Chondrocyte (in vitro differentiated cells): ENCODE measurements at places on chromosomes 5 and 9. TPM values are rescaled to one million over a fixed set of nuclear protein-coding genes. Genes with fewer than 3 reads are reported as not detected.

- H3K4me3 ChIP-seq: no peak overlapping the region
- no peak for DNase-seq
- H3K27me3 ChIP-seq: no peaks in the 10 kb centered on the region
- H3K36me3 ChIP-seq: peaks cover 1% of the 10 kb centered on the region
These were observed 470.0 kb downstream of the EBF1 start for GRCh38 chr5:158629591-158630312.

- H3K27me3 ChIP-seq: no peaks in the 10 kb centered on the region
- no peaks in the 10 kb centered on the region for H3K36me3 ChIP-seq
- H3K27ac ChIP-seq: no peak overlapping the region
- DNase-seq: no peak
- no peak overlapping the region for H3K4me3 ChIP-seq
These were observed 145.0 kb upstream of the CDH10 start for GRCh38 chr5:24789611-24790351.

GRCh38 chr9:88464851-88465250 lies 70.1 kb upstream of the NXNL2 start:
- H3K4me1 ChIP-seq: peaks cover 39% of the 10 kb centered on the region
- no peak overlapping the region for H3K4me3 ChIP-seq
- no peak for DNase-seq
- no peaks in the 10 kb centered on the region for H3K27me3 ChIP-seq

DNA sequence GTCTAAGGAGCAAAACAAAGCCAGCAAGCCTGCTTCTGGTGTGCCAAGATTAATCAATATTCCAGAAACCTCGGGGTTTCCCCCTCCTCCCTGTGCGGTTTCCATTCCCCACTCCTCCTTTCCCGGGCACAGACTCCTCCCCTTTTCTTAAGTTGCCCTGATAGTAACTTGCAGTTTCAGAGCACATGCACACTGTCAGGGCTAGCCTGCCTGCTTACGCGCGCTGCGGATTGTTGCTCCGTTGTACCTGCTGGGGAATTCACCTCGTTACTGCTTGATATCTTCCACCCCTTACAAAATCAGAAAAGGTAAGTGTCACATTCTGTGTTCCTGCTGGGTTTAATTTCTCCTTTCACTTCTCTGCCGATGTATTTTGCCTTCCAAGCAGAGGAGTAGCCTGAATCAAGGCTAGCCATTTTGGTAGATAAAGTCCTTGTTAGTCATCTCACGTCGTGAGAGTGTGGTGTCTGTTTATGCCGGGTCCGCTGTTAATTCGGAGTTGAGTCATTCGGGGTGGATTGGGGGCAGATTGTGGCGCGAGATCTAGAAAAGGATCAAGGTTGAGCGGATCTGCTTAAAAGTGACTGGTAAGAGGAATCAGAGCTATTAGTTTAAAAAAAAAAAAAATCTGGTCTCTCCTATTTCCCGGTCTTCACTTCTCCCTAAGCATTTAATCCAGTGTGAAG lies at the start of gene SLC1A3:
SLC1A3 (plus strand) TSS at position 179 of the 686 bp plus-strand sequence. CDS start 1,818 bp downstream, outside the sequence.
- H3K4me3 ChIP-seq: peak within 1 kb of the TSS; percentile 80
- H3K36me3 ChIP-seq: no peaks in the 10 kb centered on the region
- peak within 1 kb of the TSS; percentile 78 for H3K27ac ChIP-seq
- H3K4me1 ChIP-seq: peaks cover 39% of the 10 kb centered on the region
- peaks cover 2% of the 10 kb centered on the region for H3K27me3 ChIP-seq

- DNase-seq: no peak
- H3K36me3 ChIP-seq: no peaks in the 10 kb centered on the region
- H3K27me3 ChIP-seq: no peaks in the 10 kb centered on the region
- H3K4me3 ChIP-seq: no peak overlapping the region
These were observed 602.1 kb downstream of the TAF11L14 start for GRCh38 chr5:18236386-18236785.

GRCh38 chr9:87337335-87338087 lies 160.2 kb upstream of the DAPK1 start:
- H3K27me3 ChIP-seq: no peaks in the 10 kb centered on the region
- H3K4me3 ChIP-seq: peak overlapping the region; percentile 75
- peak overlapping the region; percentile 74 for H3K27ac ChIP-seq

- H3K4me3 ChIP-seq: no peak overlapping the region
- no peaks in the 10 kb centered on the region for H3K36me3 ChIP-seq
- no peak for DNase-seq
- H3K27ac ChIP-seq: no peak overlapping the region
- peaks cover 24% of the 10 kb centered on the region for H3K4me1 ChIP-seq
These were observed 9.4 kb upstream of the C5orf58 start for GRCh38 chr5:170223360-170223759.

- no peak overlapping the region for H3K4me3 ChIP-seq
- no peaks in the 10 kb centered on the region for H3K27me3 ChIP-seq
- H3K4me1 ChIP-seq: peaks cover 21% of the 10 kb centered on the region
- no peak overlapping the region for H3K27ac ChIP-seq
- DNase-seq: no peak
- no peaks in the 10 kb centered on the region for H3K36me3 ChIP-seq
These were observed 91.1 kb downstream of the MYO10 start for GRCh38 chr5:16844952-16845351.

- H3K36me3 ChIP-seq: no peaks in the 10 kb centered on the region
- peaks cover 2% of the 10 kb centered on the region for H3K27me3 ChIP-seq
- no peak overlapping the region for H3K4me3 ChIP-seq
- H3K4me1 ChIP-seq: peaks cover 38% of the 10 kb centered on the region
These were observed 47.2 kb upstream of the ARL15 start for GRCh38 chr5:54357408-54358058.

- H3K4me1 ChIP-seq: peaks cover 10% of the 10 kb centered on the region
- H3K27ac ChIP-seq: no peak overlapping the region
- H3K27me3 ChIP-seq: no peaks in the 10 kb centered on the region
These were observed 100.4 kb upstream of the PAM start for GRCh38 chr5:102654559-102655349.

DNA sequence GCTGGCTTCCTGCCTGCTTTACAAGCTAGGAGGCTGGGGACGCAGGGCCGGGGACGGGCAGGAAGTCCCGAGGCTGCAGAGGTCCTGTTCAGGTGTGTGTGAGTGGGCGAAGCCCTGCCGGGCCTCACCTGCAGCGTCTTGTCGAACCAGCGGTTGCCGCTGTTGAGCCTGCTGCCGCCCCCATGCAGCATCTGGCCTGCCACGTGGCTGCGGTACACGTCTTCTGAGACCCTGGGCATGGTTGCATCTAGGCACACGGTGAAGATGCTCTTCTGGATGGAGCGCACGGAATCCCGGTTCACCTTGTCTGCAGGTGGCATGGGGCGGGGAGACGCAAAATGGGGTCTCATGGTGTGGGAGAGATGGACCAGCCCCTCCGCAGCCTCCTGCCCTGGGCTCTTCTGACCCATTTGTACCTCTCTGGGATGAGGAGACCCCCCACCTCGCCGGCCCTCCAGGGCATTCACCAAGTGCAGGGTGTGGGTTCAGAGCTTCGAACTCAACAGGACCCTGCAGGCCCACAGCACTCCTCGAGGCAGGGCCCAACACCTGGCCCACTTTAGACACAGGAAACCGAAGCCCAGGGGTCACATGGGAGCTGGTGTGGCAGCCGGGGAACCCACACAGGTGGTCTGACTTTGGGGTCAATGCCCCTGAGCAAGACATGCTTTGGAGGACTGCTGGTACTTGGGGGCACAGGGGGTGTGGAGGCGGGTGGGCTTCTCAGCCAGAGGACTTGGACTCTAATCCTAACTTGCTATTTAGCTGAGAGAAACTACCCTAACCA lies 10.0 kb downstream of the CRAT start:
- no peak for DNase-seq
- H3K36me3 ChIP-seq: peaks cover 14% of the 10 kb centered on the region
- no peaks in the 10 kb centered on the region for H3K4me1 ChIP-seq
- no peaks in the 10 kb centered on the region for H3K27me3 ChIP-seq

- no peak for DNase-seq
- peaks cover under 1% of the 10 kb centered on the region for H3K36me3 ChIP-seq
- H3K4me3 ChIP-seq: peak overlapping the region; percentile 78
- H3K4me1 ChIP-seq: peaks cover 60% of the 10 kb centered on the region
- peaks cover 48% of the 10 kb centered on the region for H3K27me3 ChIP-seq
- H3K27ac ChIP-seq: no peak overlapping the region
These were observed 35.8 kb upstream of the NFIB start for GRCh38 chr9:14349447-14350348.

Gene PCDHGA2
- total RNA-seq: 0.19 to 0.30 TPM (median 0.23 TPM) in 3 replicates

Gene SPINK13
- total RNA-seq: not detected in 3 replicates

Gene NEUROG1
- total RNA-seq: not detected in 3 replicates

Gene PPIC
- total RNA-seq: 104 to 125 TPM (median 122 TPM) in 3 replicates
